ENCODE measurements at places on chromosomes 7 and 10.

GRCh38 chr7:123494193-123494796 lies 40.1 kb downstream of the IQUB start:
- DNase-seq, result no peak

- no peak for DNase-seq
Observed at GRCh38 chr7:157816086-157816485, 479.3 kb downstream of the DNAJB6 start.

GRCh38 chr10:73796766-73797165 lies 11.4 kb downstream of the ZSWIM8 start:
- DNase-seq, result no peak

GRCh38 chr7:133052826-133053225 lies 29.1 kb downstream of the CHCHD3 start:
- DNase-seq, result no peak

DNA sequence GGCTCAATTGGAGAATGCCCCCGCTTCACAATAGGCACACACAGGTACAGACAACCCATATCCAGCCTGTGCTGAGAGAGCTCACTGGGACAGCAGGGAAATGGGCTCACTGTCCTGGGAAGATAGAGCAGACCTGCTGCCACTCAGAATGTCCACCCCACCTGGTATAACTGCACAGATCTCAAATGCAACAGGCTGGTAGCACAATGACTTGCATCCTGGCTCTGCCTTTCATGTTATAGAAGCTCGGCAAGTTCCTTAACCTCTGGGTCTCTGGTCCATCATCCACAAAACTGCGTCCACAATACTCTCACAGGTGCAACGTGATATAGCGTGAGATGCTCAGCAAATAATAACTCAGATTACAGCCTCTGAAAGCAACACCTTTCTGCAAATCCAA lies 295.4 kb downstream of the GRID1 start:
- DNase-seq, result no peak

DNA sequence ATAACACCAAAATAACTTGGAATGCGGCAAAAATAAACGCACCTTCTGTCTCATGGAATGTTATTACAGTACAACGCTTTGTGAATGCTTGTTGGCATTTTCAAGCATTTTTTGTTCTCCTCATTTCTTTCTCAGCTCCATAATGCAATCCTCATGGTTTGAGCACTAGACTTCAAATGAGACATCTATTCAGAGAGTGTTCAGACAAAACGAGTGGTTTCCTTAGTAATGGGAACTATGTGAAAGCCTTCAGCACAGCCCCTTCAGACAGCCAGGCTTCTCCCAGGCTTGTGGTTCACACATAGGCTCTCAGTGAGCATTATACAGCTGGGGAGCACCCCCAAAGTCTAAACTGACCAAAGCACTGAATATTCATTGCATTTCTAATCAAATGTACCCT lies 8.6 kb upstream of the LRRN3 start:
- no peak for DNase-seq
